ENCODE measurements at places on chromosomes 16 and 17. TPM values are rescaled to one million over a fixed set of nuclear protein-coding genes. Genes with fewer than 3 reads are reported as not detected.

Gene CTRB1
- not detected for total RNA-seq

Gene AHSP
- total RNA-seq = not detected

Gene EME1
- total RNA-seq = 1.9 TPM

- H3K27ac ChIP-seq = peak within 1 kb of the TSS; percentile 80
- H3K36me3 ChIP-seq = peaks cover 8% of the 10 kb centered on the region
- DNase-seq = no peak
- H3K4me1 ChIP-seq = peaks cover 17% of the 10 kb centered on the region
- no peaks in the 10 kb centered on the region for H3K27me3 ChIP-seq
Observed at GRCh38 chr17:82051776-82052637, at the start of the genes GPS1 and RFNG. TSS of gene GPS1 (plus strand) at chr17:82051898. CDS start at chr17:82051932, 34 bp downstream. TSS of gene RFNG (minus strand) at chr17:82051811. CDS start at chr17:82051766, 45 bp downstream.

GRCh38 chr17:63764716-63765115 lies 8.7 kb downstream of the CCDC47 start:
- H3K27ac ChIP-seq = no peak overlapping the region
- no peaks in the 10 kb centered on the region for H3K27me3 ChIP-seq
- H3K4me3 ChIP-seq = no peak overlapping the region
- peaks cover 22% of the 10 kb centered on the region for H3K36me3 ChIP-seq
- H3K4me1 ChIP-seq = peaks cover 7% of the 10 kb centered on the region
- no peak for DNase-seq

DNA sequence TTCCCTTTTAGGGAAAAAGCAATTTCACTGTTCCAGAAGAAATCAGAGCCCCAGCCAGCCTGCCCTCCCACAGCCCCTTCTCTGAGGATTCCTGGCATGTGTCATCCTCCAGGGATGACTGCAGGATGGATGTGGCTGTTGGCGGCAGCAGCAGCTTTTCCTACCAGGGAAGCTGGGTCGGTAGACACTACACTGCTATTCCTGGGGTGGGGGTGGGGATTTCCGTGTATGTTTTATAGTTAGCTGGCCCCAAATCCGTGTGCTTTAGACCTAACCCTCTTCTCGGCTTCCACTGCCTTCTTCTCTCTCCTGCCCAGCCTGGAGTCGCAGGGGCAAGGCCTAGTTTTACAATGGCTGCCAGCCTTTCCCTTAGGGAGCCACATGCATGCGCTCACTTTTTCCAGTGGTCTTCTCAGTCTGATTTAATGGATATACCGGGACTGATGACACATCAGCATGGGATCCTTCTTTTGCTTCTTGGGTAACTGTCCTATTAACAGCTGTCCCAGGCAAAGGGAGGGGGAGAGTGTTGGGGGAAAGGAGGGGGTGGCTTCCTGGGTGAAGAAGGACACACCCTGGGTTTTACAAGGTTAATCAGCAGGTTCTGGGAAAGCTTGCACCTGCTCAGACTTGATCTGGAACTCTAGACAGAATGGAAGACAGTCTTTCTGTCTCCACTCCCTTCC lies 2.7 kb upstream of the NFE2L1 start:
- peak; percentile 48 for DNase-seq
- H3K4me1 ChIP-seq = peaks cover 38% of the 10 kb centered on the region
- peaks cover under 1% of the 10 kb centered on the region for H3K36me3 ChIP-seq
- H3K27ac ChIP-seq = peak overlapping the region; percentile 89

GRCh38 chr17:62109924-62110323 lies 44.8 kb upstream of the MED13 start:
- H3K27ac ChIP-seq = no peak overlapping the region
- no peak for DNase-seq
- H3K36me3 ChIP-seq = no peaks in the 10 kb centered on the region
- H3K4me1 ChIP-seq = peaks cover 3% of the 10 kb centered on the region

DNA sequence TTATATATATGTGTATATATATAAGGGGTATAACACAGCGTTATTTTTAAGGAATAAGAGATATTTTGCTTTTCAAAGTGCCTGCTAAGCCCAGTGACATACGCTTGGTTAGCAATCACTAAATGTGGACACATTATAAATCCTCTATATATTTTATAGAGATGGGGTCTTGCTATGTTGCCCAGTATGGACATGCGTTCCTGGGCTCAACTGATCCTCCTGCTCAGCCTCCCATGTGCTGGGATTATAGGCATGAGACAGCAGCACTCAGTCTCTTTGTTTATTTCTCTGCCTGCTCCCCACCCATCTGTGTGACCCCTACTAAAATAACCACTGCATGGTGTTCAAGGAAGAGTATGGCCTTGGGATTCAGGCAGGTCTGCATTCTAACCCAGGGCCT lies 63.4 kb downstream of the XYLT1 start:
- H3K27ac ChIP-seq = no peak overlapping the region
- DNase-seq = no peak
- no peaks in the 10 kb centered on the region for H3K36me3 ChIP-seq
- H3K4me1 ChIP-seq = peaks cover 42% of the 10 kb centered on the region
- no peak overlapping the region for H3K4me3 ChIP-seq
- H3K27me3 ChIP-seq = no peaks in the 10 kb centered on the region

GRCh38 chr17:33924104-33924503 lies 331.0 kb upstream of the CCL2 start:
- peaks cover 2% of the 10 kb centered on the region for H3K27me3 ChIP-seq
- H3K27ac ChIP-seq = no peak overlapping the region
- no peaks in the 10 kb centered on the region for H3K4me1 ChIP-seq
- H3K4me3 ChIP-seq = no peak overlapping the region

DNA sequence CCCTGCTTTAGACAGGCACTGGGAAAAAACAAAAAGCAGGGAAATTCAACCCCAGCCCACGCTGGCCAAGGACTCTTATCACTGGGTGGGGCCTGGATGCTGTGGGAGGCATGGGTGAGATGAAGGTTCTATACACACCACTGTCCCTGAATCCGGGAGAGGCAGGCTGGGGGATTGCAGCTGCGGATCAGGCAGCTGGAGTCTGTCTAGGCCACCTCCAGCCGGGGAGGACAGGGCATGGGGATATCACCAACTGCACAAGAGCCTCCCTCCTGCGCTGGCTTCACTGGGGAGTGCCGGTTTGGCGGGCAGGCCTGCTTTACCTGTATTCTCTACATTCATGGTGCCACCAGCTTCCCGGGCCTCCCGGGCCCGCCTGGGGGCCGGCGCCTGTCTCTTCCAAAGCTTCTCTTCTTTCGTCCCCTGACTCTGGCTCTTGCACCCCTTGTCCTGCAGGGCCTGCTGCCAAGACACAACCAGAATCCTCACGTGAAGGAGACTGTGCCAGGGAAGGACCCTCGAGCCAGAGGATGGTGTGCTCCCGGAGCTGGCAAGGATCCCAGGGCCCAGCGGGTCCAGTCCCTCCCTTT lies 13.9 kb downstream of the KIFC3 start:
- peaks cover 22% of the 10 kb centered on the region for H3K4me1 ChIP-seq
- H3K27me3 ChIP-seq = no peaks in the 10 kb centered on the region
- no peak for DNase-seq
- no peak overlapping the region for H3K4me3 ChIP-seq

GRCh38 chr17:80924807-80925610 lies 66.6 kb upstream of the CHMP6 start:
- no peak overlapping the region for H3K4me3 ChIP-seq
- H3K4me1 ChIP-seq = peaks cover 49% of the 10 kb centered on the region
- H3K27me3 ChIP-seq = no peaks in the 10 kb centered on the region
- no peak overlapping the region for H3K27ac ChIP-seq
- peak; percentile 75 for DNase-seq
- peaks cover 8% of the 10 kb centered on the region for H3K36me3 ChIP-seq

DNA sequence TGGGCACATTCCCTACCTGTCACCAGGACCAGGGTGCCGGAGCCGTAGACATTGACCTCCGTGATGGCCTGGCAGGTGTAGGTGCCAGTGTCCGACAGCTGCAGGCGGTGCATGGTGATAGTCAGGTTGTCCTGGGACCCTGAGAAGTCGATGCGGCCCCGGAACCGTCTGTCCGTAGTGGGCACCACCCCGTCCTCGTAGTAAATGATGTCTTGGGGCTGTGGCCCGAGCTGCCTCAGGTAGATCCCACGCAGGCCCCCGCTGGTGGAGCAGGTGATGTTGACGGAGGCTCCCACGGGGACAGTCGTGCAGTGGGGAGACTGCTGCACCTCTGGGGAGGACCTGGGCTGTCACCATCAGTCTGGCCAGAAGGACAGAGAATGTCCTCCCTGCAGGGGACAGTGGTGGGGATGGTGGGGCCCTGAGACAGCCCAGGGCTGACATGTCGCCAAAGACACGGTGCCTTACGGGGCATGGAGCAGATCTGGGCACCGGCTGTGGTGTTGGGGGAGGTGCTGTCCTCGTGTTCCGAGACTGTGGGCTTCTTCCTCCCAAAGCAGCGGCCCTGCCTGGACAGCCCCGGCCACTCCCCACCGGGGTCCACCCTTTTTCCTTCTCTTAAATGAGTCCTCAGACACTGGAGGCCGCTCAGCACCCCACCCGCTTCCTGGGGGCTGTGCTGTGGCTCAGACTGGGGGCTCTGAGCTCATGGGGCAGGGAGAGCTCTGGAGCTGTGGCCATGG lies 586 bp downstream of the CD7 start:
- no peak overlapping the region for H3K4me3 ChIP-seq
- no peaks in the 10 kb centered on the region for H3K36me3 ChIP-seq
- DNase-seq = no peak

GRCh38 chr17:18356624-18357023 lies 6.7 kb downstream of the SHMT1 start:
- H3K4me1 ChIP-seq = no peaks in the 10 kb centered on the region
- H3K27ac ChIP-seq = no peak overlapping the region
- no peaks in the 10 kb centered on the region for H3K27me3 ChIP-seq
- no peak for DNase-seq

Data from chondrocyte (in vitro differentiated cells).